ENCODE measurements at places on chromosomes 7 and 10.

GRCh38 chr10:3412071-3412582 lies 239.5 kb upstream of the PITRM1 start:
- DNase-seq, result no peak

- DNase-seq, result no peak
Observed at GRCh38 chr10:47383261-47384147, 589 bp downstream of the ZNF488 start.

DNA sequence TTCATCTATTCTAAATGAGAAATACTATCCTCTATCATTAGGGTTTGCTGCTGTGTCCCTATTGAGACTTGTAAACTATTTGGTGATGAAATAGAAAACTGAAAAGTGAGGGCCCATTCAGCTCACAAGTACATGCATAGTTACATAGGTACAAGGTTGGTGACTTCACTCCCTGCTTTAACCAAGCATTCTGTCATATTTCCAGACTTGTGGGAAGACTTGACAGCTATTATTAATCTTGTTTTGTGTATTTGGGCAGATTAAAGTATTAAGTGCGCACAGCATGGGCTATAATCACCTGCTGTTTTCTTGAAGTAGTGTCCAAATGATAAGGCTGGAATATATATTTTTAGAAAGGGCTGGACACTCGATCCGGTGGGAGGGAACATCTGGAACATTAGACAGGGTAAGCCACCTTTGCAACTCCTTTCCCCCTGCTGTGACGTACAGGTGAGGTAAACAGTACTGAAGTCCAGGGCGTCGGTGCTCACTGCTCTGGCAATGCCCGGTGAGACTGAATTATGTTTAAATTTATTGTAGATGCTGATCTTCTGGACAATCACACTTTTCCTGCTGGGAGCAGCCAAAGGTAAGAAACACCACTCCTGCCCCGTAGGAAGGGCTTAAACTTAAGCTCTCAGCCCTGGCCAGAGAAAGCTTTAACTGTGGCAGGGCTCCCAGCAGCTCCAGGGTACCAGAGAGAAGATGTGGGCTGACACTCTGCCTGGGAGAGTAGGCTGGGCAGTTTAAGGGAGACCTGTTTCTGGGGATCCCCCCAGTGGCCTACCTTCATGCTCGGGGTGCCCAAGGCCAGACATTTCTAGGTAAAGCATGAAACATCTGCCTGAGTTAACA lies at the start of gene PNLIPRP1:
Gene PNLIPRP1, plus strand, starts transcription at position 370 of the 855 bp plus-strand sequence. Its CDS starts 171 bp downstream, at position 541.
- no peak for DNase-seq

- DNase-seq, result no peak
Observed at GRCh38 chr10:124601431-124602120, 140.0 kb downstream of the LHPP start.

DNA sequence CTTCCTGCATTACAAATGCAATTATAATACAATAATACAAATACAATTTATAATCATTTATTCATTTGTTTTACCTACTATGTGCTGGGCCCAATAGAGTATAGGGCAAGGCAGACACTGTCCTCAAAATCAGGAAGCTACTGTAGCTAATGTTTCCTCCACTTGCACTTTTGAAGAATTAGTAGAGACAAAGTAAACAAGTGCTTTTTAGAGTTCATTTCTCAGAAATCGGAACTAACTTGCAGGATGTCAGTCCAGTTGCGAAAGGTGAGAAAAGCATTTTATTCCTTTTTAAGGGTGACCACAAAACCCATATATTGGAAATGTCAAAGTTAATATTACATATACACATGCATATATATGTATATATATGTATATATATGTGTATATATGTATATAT lies 14.2 kb downstream of the ADRB1 start:
- no peak for DNase-seq

DNA sequence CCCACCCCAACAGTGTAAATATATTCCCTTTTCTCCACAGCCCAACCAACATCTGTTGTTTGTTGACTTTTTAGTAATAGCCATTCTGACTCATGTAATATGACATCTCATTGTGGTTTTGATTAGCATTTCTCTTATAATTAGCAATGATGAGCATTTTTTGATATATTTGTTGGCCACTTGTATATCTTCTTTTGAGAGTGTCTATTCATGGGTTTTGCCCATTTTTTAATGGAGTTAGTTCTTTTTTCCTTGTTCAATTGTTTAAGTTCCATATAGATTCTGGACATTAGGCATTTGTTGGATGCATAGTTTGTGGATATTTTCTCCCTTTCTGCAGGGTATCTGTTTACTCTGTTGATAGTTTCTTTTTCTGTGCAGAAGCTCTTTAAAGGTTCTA lies 340.1 kb downstream of the NXPH1 start:
- no peak for DNase-seq

DNA sequence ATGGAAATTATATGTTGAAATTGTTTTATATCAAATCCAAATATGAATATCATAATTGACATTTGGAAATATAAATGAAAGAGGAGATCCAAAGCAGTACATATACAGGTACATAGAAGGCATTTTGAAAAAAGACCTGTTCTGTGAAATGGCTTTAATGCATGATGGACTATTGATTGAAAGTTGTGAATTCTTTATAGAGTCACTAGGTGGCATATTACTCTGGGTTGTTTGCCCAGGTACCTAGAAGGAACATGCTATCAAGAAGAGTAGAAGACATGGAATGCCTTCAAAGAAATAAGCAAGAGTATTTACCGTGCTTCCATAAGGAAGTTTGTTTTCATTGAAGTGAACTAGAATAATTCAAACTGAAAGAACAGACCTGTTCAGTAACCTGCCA lies 160.0 kb upstream of the ANK3 start:
- peak; percentile 34 for DNase-seq

DNA sequence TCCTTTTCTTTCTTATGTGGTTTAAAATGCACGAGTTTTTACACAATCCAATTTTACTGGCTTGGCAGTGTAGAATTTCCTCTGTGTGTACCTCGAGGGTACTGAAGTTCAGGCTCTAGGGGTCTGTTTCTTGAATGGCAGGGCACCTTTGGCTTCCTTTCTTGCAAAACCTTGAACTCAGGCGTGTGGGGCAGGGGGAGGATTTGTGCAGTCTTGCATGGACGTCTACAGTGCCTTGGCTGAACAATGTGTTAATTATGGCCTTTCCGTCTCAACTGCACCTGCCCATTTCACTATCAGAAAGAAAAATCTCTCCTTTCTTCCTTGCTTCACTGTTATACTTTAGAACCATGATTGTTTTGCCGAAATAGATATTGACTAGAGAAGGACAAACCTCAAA lies 570.9 kb downstream of the INHBA start:
- no peak for DNase-seq

GRCh38 chr7:99375070-99375807 lies 709 bp downstream of the ARPC1B start:
- DNase-seq, result peak; percentile 73

DNA sequence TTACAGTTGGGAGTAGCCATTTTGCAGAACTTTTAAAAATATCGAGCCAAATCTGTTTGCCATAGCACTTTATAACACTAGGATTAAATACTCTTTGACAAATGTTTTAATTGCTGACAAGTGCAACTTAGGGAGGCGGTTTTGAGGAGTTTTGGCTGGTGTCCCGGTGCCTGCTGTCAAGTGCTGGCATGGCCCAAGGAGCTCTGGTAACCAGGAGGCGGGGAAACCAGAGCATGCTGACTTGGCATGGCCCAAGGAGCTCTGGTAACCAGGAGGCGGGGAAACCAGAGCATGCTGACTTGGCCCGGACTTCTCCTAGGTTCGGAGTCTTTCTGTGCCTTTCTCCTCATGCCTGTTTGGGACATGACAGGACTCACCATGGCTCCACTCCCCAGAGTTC lies 30.8 kb upstream of the ZNF32 start:
- no peak for DNase-seq

- no peak for DNase-seq
Observed at GRCh38 chr10:53786236-53786900, 1013.8 kb upstream of the MBL2 start.

Measured in CD4-positive, alpha-beta T cell treated with Interleukin-17A for 1 hour (primary cell).